ENCODE measurements at places on chromosomes 3 and 15. TPM values are rescaled to one million over a fixed set of nuclear protein-coding genes. Genes with fewer than 3 reads are reported as not detected.

DNA sequence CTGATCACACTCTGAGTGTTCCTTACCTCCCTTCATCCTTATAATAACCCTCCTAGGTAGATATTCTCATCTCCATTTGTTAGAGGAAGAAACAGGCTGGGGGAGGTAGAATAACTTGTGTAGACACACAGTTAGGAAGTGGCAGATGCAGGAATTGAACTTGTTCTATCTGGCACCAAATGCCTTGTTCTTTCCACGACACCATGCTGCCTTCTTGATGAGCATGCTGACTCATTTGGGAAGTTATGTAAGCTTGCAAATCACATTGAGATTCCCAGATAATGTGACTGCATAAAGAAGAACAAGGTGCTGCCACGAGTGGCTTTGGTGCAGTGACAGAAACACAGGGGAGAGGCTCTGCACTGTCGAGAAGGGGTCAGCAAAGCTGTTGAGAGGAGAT is 27.5 kb upstream of the NDUFB4 start:
- DNase-seq = no peak

- no peak for DNase-seq
Measured at GRCh38 chr15:94503293-94503692, 271.9 kb downstream of the MCTP2 start.

ZBED2 gene
- polyA plus RNA-seq = 0.11 TPM

DNA sequence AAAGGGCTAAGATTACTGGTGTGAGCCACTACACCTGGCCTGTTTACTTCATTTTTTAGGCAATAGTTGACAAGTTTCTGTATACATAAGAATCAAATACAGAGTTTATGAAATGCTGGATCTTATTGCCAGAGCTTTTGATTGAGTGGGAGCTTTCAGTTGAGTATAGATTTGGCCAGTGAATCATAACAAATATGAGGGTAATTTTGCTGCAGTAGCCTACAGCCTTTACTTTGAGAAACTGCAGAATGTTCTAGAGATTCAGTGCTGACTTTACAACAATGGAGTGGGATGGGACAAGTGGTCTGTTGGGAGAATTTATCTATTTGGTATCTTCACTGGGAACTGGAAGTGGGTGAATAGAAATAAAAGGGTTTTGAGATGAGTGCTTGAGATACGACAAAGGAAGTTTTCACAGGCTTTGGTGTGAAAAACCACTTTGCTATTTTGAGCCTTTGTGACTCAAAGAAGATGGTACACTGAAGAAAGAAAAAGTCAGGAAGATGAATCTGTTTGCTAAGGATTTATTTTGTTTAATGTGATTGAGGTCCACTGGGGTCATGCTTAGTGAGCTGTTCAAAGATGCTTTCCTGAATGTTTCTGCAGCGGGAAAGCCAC is 227.8 kb downstream of the UBE2E2 start:
- no peak for DNase-seq

GRCh38 chr15:64038878-64039610 is 7.2 kb downstream of the DAPK2 start:
- no peak for DNase-seq

KBTBD13 gene
- not detected for polyA plus RNA-seq

DNA sequence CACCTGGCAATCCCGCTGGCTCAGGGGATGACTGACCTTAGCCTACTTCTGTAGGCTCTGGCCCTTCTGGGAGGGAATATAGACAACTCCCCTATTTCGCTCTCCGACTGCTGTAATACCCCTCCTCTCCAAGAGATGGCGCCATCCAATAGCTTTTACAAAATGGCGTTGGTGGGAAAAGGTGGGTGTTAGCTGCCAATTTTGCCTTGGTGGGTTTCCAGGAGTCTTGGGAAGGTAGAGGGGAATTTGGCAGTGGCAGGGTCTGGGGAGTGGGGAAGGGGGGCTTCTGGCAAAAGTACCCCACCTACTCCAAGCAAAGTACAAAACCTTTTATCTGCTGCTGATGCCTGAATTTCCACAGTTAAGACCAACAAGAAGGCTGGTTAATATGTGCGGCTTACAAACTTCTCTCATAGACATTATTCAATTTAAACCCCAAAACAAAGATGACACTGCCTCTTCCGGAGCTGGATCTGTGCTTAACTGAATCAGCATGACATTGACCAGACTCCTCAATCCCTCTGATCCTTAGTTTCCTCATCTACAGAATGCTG is 62.1 kb downstream of the RASGRF1 start:
- DNase-seq = no peak

DNA sequence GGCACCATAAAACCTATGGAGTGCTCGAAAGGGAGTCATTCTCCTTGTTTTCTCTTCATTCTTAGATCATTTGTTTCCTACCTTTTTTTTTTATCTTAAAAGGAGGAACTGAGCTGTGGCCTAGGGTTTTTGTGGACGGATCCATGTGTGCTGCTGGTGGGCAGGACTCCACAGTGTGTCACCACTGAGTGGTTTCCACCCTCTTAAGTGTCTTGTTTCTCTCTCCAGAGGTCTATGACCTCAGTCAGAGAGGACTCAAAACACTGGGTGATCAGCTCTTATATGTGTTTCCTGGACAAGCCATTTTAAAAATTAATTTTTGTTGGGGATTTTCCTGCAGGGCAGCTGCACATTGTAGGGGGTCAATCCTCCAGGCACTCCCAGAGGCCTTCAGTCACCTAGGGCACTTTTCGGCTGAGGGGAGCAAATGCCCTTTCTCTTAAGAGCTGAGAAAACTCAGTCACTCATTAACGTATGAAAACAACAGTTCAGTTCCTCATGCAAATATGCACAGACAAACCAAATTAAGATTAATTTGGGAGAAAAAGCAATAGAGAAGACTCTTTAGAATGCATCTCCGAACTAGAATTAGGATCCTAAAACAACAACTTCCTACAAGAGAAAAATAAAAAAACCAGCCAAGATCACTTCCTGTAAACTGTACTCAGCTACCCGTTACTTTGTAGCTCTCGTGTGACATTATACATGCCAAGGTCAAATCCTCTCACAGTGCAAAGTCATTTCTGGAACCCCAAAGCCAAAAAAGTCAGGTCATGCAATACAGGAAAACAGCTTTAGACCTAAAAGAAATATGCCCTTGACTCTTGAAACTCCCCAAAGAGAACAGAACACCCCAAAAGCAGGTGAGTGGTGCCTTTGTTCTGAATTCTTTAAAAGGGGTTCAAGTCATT is 27.6 kb upstream of the FAM3D start:
- DNase-seq = no peak

APPL1 gene
- 16.9 TPM for polyA plus RNA-seq

RAF1 gene
- polyA plus RNA-seq = 141 TPM

C3orf49 gene
- polyA plus RNA-seq = not detected

DNA sequence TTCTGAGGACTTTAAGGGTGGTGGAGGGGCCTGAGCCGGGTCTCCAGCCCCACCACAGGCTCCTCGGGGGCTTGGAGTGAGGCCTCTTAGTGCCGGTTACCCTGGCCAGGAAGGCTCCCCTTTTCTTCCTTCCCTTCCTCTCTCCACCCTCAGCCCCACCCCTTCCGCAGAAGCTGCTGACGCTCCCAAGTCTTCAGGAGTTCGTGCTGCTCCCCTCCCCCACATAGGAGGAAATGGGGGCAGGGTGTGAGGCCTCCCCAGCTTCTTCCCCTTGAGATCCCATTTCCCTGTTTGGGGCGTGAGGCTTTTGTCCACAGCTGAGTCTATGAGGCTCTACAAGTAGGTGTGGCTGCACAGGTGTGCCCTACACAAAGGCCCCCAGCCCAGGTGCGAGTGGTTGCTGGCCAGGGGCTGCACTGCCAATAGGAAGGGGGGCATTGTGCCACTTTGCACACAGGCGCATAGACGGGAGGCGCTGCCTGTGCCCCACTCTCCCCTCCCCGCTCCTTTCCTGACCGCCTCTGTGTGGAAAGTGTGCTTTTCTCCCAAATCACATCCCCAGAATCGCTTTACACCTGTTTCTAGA is 915 bp upstream of the CALML4 start:
- no peak for DNase-seq

DNA sequence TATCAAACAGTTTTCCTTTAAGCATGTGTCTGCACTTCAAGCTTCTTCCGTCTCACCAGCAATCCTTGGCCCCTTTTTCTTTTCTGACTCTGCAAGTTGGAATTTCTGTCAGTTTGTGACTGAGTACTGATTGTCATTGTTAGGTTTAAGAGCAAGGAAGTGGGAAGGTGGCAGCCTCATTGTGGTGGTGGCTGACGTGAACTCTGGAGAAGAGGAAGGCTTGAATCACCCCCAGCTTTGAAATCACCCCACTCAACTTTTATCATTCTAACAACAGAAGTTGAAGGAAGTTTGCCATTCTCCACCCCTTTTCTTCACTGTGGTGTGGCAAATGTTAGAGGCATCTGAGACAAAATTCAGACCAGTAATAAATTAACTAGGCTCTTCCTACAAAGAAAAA is 231.6 kb upstream of the AGTR1 start:
- no peak for DNase-seq

DISP2 gene
- 0.36 TPM for polyA plus RNA-seq

HCN4 gene
- not detected for polyA plus RNA-seq

PSMD2 gene
- polyA plus RNA-seq = 363 TPM

DNA sequence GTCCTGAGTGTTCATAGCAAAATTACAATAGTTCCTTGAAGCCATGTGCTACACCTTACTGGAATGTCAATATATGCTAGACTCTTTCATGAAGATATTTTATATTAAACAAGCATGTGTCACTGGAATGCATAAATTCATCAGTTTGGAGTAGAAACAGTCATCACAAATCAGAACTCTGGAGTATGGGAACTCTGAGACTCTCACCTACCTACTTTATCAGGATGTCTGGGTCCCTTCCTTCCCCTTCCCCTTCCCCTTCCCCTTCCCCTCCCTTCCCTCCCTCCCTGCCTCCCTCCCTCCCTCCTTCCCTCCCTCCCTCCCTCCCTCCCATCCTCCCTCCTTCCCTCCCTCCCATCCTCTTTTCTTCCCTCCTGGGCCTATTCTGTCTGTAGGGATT is 144.7 kb upstream of the PEX5L start:
- DNase-seq = no peak

- DNase-seq = no peak
Measured at GRCh38 chr3:71305231-71306206, 278.0 kb downstream of the FOXP1 start.

GRCh38 chr3:107689355-107689754 is 166.6 kb downstream of the BBX start:
- DNase-seq = no peak

- DNase-seq = no peak
Measured at GRCh38 chr3:38004415-38005075, 14.0 kb downstream of the VILL start.

- no peak for DNase-seq
Measured at GRCh38 chr3:136577791-136578190, 174.4 kb downstream of the STAG1 start.

CSTA gene
- 1.0 TPM for polyA plus RNA-seq

DNA sequence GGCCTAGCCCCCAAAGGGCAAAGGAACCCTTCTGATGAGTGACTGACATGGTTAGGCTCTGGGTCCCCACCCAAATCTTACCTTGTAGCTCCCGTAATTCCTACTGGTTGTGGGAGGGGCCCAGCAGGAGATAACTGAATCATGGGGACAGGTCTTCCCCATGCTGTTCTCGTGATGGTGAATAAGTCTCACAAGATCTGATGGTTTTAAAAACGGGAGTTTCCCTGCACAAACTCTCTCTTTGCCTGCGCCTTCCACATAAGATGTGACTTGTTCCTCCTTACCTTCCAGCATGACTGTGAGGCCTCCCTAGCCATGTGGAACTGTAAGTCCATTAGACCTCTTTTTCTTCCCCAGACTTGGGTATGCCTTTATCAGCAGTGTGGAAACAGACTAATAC is 16.9 kb downstream of the TKT start:
- DNase-seq = no peak

DLL4 gene
- polyA plus RNA-seq = 1.5 TPM

- no peak for DNase-seq
Measured at GRCh38 chr3:172844428-172844827, 93.9 kb downstream of the ECT2 start.

GRCh38 chr15:52546031-52546751 is 17.5 kb upstream of the MYO5A start:
- DNase-seq = no peak

DNA sequence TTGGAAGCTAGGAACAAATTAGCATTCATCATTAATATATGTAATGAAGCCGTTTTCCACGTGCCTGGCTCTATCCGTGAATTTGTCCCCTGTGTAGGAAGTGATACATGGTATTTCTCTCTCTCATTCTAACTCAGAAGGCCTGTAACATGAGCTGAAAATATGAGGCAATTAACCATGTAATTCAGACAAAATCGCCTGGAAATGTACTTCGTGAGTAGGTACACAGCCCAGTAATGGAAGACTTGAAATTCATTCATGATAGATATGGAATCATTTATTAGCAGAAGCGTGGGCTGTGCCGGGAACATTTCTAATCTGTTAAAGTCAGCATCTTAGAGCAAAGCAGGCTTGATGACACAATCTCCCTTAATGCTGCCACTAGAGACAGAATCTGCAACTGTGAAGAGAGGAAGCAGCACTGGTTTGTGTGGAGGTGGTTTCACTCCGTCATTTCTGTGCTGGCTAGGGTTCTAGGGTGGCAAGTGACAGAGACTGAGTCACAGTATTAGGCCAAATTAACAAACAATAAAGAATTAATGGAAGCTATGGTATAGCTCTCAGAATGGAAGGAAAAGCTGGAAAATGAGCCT is 225.0 kb upstream of the PROK2 start:
- no peak for DNase-seq

DNA sequence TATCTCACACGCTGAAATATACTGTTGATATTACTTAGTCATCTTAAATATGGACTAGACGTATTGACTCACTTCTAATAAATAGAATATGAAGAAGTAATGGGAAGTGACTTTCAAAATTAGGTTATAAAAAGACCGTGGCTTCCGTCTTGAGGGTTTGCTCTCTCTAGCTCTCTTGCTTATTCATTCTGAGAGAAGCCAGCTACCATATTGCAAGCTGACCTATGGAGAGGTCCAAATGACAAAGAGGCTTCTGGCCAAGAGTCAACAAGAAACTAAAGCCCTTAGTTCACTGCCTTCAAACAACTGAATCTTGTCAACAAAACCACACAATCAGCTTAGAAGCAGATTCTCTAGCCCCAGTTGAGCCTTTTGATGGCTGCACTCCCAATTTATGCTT is 46.1 kb downstream of the SLC9C1 start:
- DNase-seq = no peak

- DNase-seq = no peak
Measured at GRCh38 chr3:161430307-161430706, 59.0 kb upstream of the SPTSSB start.

CATSPER2 gene
- polyA plus RNA-seq = 0.87 TPM

Measured in AG04450 (cell line).